ENCODE measurements at places on chromosomes 3 and 15.

- DNase-seq = no peak
Measured at GRCh38 chr15:67750371-67750770, 74.9 kb upstream of the SKOR1 start.

GRCh38 chr3:155252535-155252934 is 40.9 kb downstream of the STRIT1 start:
- DNase-seq = no peak

DNA sequence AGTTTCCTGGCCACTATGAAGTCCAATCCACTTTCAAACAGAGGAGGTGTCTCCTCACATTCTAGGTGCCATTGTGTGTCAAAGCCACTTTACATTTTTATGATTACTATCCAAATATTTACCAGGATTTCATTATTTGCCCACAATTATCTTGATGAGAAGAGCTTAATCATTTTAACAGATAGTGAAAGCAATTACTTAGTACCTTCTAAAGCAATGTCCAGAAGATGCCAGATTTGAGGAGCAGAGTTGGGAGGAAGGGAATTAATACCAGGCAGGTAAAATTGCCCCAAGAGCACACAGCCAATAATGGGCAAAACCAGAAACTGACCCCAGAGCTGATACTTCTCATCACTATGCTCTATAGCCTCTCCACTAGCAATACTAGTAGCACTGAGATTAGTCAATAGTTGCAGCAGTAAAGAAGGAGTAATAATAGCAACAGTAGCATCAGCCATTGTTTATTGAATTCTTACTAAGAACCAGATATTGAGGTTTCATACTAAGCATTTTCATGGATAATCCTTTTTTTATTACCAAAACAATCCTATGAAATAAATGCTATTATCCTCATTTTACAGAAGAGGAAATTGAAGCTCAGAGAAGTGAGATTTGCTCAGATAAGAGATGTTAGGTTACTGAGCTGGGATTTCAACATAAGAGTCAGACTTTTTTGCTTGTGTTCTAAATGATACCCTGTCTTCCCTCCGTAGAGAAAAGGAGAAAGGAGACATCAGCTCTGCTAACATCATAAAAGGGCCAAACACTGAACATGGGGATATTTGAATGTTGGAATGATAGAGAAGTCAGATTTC is 509.3 kb upstream of the CFAP20DC start:
- no peak for DNase-seq

DNA sequence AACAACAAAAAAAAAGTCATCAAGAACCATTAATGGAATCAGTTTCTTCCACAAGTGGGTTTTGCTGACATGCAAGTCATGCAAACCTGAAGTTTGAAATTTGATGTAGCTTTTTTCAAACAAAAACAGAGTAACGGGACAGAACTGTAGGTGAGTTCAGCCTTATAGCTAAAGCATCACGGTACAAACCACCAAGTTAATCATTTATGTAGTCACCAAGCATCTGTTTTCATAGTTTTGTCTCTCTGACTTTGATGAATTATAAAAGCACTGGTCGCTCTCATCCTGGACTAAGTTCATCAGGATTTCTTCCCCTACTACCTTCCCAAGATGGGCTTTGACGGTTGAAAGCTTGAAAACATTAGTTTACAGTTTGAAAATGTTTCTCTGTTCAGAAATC is 117.0 kb upstream of the SAMMSON start:
- no peak for DNase-seq

DNA sequence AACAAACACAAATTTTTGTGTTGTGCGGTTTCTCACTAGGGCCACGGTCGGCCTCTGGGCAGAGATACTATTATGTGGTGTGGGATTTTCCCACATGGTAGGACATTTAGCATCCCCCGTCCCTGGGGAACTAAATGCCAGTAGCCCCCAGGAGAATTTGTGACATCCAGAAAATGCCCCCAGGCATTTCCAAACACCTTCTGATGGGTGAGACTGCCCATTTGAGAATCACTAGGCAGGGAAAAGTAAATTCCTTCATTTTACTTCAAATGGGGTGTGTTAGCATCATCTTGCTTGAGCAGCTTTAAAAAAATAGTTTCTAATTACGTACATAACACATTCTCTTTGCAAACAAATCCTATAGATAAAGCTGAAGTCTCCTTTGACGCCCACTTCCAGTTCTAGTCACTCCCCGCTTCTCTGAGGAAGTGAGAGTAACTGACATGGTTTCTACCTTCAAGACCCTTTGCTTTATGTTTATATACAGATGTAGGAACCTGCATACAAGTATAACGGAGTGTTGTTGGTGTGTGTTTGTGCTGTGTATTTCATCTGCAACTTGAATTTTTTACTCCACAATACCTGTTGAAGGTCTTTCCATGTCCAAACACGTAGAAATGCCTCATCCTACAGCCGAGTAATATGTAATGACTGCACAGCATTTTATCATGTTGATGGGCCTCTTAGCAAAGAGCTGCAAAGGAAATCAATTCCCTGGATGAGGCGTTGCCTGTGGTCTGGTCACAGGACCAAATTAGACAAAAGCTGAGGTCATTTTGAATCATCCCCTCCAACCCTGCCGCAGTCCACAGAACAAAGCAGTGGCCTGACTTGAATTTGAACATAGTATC is 31.4 kb upstream of the ZBTB38 start:
- DNase-seq = no peak

DNA sequence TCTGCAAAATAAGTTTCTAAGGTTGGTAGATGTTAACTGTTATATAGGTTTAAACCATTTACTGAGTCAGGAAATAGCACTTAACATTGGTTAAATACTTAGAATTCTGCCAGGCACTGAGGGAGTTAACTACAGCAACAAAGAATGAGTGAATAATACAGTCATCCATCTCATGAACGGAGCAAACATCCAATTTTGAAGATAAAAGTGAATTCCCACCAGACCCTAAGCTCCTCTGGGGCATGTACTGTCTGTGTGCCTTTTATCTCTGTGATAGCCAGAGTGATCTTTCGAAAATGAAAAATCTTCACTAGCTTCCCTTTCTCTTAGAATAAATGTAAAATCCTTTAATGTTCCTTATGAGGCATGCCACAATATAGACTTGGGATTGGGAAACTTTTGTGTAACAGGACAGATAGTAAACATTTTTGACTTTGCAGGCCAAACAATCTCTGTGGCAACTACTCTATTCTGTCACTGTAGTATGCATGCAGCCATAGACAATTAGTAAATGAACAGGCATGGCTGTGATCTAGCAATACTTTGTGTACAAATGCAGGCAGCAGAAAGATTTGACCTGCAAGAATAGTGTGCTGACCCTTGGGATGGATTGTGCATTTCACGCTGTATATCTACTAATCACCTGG is 294.5 kb upstream of the LMCD1 start:
- DNase-seq = no peak

- no peak for DNase-seq
Measured at GRCh38 chr3:16295298-16295890, 30.4 kb downstream of the OXNAD1 start.

DNA sequence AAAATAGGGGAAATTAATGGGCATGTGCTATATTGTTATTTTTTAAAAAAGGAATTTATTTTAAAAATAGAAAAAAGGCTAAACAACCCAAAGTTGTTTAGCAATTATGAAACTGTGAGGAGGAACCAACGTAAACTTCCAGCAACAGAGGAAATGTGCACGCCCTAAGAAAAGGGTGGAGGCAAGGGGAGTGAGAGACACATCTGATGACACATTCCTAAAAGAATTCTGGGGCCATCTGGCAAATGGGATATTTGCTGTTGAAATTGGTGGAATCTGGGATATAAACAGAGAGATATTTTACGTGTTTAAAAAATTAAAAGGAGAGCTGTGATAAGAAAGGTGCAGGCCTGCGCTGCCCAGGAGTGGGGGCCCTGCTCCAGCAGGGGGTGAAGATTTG is 50.8 kb upstream of the MUC13 start:
- DNase-seq = peak; percentile 59

DNA sequence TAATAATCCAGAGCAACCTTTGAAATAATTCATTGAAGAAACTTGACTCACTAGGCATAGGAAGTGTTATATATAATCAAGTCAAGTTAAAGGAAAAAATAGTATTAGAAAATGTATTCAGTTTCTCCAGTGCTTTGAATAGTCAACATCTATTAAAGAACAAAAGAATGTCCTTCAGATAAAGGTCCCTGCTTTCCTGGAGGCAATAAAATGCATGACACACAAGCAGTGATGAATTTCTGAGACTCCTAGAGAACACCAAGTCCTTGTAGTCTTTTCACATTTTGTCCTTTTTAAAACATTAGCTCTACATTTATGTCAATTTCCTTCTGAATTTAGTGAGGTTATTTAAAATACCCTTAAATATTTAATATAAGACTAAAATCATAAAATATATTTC is 695.5 kb downstream of the EPHA3 start:
- no peak for DNase-seq

DNA sequence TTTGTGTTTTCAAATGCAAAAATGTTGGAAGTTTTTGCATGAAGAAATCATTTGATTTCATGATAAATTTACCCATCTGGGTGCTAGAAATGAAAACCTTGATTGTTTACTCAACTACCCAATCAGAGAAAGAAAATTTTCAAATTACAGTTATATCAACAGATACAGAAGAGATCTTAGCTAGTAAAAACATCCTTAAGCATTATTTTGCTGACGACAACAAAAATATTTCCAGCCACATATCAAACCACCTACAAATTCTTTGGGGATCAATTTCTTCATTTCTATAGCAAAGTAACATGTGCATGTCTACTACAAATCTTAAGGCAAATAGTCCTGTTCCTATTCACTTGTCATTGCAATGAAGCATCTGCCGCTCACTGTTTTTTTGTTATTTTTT is 530.3 kb downstream of the ZIC1 start:
- DNase-seq = no peak

DNA sequence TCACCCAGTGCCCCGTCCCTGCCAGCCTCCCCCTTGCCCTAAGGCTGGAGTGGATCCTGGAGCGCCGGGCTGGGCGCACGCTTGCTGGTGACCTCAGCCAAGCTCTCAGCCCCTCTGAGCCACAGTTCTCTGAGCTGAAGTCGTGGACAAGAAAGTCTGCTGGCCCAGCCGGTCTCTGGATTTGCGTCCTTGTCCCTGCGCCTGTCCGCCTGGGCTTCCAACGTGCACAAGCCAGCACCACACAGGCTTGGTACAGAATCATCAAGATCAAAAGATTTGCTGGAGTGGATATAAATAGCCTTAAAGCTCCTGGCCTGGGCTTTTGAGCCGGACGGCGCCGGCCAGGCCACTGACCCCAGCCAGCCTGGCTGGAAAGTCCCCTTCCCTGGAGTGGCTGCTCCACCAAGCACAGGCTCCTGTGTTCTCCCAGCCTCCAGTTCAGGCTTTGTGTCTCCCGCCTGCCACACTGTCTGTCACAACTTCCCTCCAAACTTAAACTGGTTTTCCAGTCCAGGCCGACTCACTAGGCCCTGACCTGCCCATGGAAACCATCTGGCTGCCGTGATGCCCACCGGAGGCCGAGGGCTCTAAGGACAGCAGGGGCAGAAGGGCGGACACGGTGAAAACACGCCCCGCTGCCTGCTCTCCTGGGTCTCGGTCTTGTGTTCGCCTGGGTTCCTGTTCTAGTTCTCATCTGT is 156.2 kb downstream of the NUP210 start:
- no peak for DNase-seq

DNA sequence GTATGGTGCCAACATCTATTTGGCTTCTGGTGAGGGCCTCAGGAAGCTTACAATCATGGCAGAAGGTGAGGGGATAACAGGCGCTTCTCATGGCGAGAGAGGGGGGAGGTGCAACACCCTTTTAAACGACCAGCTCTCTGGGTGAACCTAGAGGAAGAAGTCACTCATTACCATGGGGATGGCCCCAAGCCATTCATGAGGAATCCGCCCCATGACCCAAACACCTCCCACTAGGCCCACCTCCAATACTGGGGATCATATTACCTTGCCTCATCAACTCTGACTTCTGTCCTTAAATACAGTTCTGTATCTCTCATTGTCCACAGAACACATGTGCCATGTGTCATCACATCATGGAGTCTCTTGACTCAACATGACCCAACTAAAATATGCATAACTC is 37.5 kb upstream of the CLRN1 start:
- no peak for DNase-seq

DNA sequence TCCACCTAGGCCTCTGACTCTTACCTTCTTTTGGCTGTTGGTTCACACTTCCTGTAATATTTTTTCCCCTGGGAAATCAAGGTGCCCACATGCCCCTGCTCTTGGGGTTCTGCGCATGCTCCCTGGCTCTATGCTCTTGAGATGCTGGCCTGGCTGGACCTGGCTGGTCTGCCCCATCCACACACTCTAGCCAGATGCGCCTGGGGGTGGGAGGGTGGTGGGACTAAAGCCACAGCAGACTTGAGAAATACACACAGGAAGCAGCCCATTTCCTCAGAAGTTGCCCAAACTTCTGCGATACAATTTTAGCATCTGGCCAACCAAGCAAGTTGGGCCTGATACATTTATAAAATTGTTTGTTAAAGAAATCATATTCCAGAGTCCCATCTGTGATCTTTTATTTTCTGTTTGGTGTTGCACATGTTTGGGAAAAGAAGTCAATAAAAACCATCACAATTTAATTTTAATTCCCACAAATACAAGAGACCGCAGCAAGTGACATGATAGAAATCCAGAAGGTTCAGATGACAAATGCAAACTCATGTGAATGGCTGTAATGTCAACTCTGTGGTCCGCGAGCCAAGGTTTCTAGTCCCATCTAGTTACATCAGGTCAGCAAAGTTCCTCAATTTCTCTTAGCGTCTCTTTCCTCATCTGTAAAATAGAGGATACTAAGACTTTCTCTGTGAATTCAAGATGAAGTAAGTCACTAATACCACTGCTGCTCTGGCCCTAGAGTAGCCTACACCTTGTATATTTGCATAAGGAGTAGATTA is 55.9 kb upstream of the MEF2A start:
- no peak for DNase-seq

DNA sequence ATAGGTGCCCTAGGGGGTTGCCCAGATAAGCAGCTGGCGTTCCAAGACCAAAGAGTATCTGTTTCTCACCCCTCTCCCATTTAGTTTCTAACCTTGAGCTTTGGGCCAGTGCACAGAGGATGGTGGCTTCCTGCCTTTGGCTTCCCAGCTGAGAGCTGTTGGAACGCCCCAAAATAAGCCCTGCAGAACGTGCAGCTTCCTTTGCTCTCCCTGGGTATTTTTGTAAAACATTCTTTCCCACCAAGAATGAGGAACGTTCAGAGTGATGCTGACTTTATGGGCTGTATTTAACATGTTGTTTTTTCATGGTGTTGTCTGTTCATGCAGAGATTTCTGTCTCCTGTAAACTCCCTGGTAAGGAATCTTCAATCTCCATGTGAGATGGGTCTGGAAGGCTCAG is 63.8 kb downstream of the LPP start:
- DNase-seq = no peak

DNA sequence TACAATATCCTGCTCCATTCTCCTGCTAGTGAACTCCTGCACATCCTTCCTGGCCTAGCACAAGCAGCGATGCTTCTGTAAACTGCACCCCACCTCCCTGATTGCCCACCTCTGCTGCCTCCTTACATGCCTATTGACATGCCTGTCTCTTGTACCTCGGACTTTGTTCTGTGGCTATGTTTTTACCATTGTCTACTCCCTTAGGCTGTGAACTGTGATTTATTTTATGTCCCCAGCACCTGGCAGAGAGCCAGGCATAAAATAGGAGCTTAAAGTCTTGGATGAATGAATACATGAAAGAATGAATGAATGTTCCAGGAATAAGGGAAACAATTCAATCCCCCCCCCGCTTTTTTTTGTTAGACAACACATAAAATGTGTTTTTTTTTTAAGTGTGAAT is 210.0 kb downstream of the MYRIP start:
- peak; percentile 41 for DNase-seq

Measured in colonic mucosa (tissue), 4 donors.